ENCODE measurements at places on chromosomes 12 and 14. TPM values are rescaled to one million over a fixed set of nuclear protein-coding genes. Genes with fewer than 3 reads are reported as not detected.

ESPL1 gene
- total RNA-seq, result 4.8 TPM

CFAP54 gene
- 7.5 TPM for total RNA-seq

KCNC2 gene
- total RNA-seq, result not detected

TRHDE gene
- 1.5 TPM for total RNA-seq

DNA sequence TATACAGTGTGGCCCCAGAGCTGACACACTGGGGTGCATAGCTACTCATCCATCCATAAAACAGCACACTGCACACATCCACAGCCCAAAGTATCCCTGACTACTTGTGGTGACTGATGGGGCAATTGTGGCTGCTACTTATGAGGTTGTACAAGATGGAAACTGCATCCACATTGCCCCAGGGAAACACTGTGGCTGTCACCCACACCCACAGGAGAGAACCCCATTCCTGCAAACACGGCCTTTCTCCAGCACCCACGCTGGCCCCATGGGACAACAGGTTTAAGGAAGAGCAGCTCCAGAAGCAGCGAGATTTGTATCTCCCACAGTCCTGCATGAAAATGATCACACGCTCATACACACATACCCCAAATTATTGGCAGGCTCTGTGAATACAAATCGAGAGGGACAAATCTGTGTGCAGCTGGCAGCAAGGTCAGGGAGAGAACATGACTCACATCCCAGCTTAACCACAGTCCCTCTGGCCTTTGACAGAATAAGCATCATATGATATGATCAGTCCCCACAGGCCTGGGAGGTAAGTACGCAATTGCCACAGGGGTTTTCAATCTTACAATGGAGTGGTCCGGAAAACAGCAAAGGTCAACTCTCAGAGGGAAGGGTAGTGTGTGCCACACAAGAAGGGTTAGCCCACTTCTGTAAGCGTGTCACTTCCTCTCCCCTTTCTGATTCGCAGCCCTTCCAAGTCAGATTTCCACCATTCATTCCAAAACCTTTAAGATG lies 61.9 kb downstream of the ESR2 start:
- peak; percentile 88 for DNase-seq

- no peak for DNase-seq
These were observed 399.4 kb downstream of the NELL2 start for GRCh38 chr12:44476683-44477082.

GRCh38 chr12:99282624-99283023 lies 364.9 kb upstream of the GARIN6 start:
- DNase-seq, result no peak

GRCh38 chr14:66634876-66635275 lies 126.9 kb downstream of the GPHN start:
- DNase-seq, result no peak
